ENCODE measurements at places on chromosomes 1 and 21.

DNA sequence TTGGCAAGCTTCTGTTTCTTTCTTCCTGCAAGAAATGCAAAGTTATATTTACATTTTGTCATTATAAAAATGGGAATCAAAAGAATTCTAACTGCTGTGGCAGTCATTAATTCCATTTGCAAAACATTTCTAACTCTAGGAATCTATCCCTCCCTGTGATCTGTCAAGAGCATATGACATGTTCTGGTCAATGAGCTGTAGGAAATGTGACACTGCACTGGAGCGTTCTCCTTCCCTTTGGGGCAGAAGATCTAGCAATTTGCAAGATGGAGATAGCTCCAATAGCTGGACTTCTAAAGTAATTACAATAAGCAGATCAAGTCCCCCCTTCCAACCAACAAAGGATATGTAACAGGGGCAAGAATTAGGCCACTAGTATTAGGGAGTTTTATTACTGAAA is 6.3 kb downstream of the TOMM20 start:
- no peak for DNase-seq

DNA sequence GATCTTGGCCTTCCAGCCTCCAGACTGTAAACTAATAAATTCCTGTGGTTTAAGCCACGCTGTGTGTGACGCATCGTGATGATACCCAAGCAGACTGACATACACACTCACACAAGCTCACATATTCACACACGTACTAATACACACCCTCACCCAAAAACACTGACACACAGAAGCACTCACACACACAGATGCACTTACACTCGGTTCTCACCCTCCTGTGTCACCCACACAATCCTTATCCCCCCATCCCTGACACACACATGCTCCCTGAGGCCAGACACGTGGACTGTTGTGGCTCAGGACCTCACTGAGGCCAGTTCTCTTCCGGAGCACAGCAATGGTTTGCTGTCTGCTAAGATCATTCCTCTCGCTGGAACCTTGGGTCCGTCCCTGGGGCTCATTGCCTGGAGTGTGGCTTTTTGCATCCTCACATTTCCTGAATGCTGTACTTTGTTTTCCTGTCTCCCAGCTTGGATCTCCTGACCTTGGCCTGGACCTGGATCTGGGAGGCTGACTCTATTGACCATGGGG is 76.9 kb upstream of the LYST start:
- no peak for DNase-seq

DNA sequence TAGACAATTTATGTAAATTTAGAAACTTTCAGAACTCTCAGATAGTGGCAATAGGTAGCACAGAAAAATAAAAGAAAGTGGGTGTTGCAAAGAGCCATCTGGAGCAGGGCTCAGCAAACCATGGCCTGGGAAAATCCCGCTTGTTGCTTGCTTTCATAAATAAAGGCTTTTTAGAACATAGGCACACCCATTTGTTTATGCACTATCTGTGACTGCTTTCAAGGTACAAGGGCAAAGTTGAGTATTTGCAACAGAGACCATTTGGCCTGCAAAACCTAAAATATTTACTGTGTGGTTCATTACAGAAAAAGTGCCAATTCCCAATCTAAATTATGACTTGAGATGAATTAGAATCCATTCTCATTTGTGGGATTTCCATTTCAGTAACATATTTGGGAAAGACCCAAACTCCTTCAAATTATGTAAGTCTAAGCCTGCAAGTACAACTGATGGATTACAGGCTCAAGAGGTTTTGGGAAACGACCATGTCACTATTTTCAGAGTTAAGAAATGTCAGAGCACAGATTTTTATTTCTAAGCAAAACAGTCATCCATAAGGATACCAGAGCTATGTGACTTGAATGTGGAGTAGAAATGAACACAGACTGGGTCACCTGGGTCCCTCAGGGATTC is 43.5 kb upstream of the DPT start:
- no peak for DNase-seq

- DNase-seq: no peak
Observed at GRCh38 chr1:3065797-3066196, 3.2 kb upstream of the PRDM16 start.

DNA sequence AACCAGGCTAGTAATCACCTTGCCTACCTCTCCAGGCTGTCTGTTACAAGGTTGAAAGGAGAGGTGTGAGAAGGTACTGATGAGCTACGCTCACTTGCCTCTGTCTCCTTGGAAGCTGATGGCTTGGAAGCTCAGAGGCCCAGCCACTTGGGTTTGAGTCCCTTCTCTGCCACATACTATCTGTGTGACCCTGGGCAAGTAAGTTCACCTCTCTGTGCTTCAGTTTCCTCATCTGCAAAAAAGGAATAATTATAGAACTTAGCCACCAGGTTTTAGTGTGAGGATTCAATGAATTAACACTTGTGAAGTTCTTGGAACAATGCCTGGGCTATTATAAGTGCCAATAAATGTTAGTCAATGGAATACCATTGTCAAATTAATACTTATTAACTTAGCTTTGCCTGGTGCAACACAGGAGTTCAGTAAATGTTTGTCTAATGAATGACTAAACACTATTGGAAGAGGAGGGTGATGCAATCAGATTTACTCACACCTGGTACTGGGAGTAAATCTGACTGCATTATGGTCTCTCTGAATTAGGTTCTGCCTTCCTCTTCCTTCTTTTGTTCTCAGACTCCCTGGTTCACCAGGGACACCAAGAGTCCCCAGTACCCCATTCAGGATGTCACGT is 55.5 kb downstream of the TRABD2B start:
- DNase-seq: no peak

GRCh38 chr1:205766038-205766437 is 9.2 kb downstream of the RAB29 start:
- DNase-seq: no peak

Measured in activated CD4-positive, alpha-beta T cell treated with anti-CD3 and anti-CD28 coated beads, Interleukin-2, amount 50 U/mL, for 48 hours (primary cell).